ENCODE measurements at places on chromosomes 1 and 21.

DNA sequence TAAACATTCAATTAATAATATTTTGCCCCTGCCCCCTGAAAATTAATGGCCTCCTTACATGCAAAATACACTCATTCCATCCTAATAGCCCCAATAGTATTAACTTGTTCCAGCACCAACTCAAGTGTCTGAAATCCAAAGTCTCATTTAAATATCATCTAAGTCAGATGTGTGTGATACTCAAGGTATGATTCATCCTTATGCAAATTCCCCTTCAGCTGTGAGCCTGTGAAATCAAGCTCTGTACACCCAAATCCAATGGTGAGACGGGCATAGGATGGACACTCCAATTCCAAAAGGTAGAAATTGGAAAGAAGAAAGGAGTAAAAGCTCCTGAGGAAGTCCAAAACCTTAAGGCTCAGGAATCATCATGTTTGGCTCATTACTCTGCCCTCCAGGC lies 83.5 kb downstream of the HHAT start:
- DNase-seq = no peak

GRCh38 chr1:34452451-34452850 lies 275.7 kb downstream of the C1orf94 start:
- no peak for DNase-seq

DNA sequence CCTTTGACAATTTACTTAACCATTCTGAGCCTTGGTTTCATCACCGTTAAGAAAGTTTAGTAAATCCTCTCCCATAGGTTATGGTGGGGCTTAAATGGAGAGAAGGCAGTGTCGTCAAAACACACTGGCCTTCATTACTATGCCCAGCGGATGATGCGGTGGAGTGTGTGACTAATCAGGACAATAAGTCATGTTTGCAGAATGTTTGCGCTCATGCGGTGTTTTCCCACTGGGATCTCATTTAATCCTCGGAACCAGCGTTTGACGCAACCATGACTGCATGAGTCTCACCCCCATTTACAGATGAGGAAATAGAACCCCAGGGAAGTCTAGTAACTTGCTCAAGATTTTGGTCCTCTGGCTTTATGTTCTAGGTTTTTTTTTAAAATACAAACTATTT lies 17.5 kb downstream of the SLC26A9 start:
- DNase-seq = no peak

DNA sequence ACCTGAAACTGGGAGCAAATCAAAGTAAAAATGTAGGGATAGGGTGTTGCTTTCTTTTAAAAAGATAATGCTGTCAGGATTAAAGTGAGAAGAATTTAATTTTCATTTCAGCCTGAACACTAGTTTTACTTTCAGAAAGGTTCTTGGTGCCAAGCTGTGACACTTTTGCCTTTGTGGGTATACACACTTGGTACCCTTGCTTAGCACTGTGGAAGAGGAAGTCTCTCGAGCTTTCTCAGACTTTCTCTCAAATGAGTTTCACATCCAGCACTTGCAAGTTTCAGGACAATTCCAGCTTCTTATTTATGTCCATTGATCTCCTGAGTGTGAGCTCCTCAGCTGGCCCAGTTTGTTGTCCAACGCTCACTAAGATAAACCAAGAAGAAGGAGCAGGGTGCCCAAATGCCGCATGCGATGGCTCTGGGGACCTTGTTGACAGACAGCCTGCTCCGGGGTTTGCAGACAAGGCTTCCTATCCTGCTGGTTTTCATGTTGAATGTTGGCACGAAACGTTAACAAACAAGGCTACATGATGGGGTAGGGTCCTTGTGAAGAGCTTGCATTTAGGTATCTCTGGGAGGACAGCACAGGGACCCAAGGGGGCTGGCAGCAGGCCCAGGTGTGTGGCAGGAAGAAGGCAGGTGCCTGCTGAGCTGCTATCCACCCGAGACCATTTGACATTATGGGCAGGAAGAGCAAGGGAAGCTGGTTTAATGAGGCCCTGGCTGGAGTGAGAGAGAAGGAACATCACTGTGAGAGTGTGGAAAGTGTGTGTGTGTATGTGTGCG lies 79.7 kb downstream of the POFUT2 start:
- DNase-seq = no peak

DNA sequence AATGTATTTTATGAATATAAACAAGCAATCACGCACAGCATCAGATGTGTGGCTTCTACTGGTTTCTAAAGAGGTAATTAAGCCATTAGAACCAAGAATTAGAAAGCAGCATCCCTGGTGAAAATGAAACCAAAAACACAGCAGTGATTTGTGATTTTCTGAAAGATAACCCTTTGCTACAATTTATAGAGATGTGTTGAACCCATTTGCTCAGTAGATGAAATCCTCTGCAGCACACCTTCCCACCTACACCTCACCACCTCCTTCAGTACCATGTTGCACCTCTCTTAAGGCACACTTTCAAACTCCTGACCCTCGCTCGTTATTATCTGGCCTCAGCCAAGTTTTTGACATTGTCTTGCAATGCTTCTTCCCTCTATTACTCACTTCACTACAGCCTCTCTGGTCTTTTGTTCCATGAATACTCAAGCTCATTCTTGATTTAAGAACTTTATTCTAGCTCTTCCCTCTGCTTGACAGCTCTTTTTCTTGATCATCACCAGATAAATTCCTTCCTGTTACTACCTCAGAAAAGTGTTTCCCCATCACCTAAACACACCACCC lies 38.6 kb downstream of the NSL1 start:
- no peak for DNase-seq

DNA sequence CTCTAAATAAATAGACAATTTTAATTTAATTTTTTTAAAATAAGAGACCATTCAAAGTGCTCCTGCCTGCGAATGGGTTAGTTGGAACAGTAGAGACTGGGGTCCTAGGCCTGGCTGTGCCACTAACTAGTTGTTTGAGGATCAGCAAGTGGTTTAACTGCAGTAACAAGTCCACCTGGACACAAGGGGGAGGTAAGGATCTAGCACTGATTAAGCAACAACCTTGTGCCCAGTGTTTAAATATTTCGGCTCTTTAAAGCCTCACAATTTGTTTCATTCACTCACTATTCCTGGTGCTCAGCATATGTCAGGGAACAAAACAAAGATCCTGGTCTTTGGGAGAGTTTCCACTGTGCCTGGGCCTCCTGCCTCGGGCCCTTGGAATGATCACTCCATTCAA lies 1.6 kb upstream of the AGT start:
- no peak for DNase-seq

GRCh38 chr1:229137271-229137670 lies 133.6 kb upstream of the RAB4A start:
- no peak for DNase-seq

- no peak for DNase-seq
Observed at GRCh38 chr1:36352910-36353878, 29.7 kb upstream of the EVA1B start.

DNA sequence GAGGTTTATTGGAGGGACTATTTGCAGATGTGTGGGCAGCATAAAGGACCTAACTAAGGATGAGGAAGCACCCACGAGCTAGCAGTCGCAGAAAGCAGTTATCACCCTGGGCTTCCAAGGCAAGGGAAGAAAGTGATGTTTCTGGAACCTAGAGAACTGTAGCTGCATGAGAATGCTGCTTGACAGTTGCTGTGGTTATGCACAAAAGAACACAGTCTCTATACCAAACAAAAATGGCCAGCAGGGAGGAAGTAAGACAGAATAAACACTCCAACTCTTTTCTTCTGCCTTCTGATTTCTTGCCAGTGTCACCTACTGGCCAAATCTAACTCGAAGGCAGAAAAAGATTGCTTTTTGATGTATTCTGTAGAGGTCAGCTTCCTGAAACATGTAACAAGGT lies 190.2 kb downstream of the RASAL2 start:
- DNase-seq = no peak

DNA sequence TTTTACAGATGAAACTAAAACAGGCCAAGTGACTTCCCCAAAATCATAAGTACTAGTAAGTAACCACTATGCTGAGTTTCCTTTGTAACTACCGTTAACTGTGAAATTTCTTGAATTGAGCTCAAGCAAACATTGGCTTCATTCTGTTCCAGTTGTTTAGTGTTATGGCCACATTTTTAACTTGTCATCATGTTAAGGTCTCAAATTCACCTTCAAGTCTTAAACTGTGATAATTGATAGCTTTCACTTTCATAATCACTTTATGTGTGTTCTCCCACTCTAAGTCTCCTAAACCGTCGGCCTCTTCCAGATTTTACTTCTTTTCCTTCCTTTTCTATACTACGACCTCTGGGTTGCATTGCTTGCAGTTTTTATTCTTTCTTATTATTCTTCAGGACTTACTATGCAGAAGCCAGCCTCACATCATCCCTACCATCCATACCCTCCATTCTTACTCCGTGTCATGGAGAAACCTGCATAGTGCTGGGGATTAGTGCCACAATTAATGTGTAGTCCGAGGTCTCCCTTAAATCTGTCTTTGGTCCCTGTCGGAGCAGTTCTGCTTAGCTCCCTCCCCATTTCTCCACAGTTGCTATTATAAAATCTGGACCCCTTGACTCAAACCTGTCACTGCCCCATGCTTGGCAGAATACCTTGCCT lies 5.8 kb downstream of the KIF1B start:
- DNase-seq = no peak

DNA sequence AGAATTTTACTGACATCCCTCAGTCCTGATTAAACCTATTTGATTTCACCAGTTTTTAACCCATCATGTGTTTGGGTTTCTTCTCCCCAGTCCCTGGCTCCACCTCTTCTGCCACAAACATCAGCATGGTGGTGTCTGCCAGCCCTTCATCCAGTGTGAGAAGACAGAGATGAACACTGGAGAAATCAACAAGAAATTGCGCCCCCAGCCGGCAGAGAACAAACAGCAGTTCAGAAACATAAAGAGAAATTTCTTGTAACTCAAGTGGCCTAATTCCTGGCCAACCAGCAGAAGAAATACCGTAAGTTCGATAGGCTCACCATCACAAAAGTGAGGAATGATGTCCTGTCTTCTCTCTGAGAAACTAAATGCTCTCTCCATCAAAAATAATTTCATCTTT lies 18.3 kb downstream of the S100A11 start:
- DNase-seq = no peak

DNA sequence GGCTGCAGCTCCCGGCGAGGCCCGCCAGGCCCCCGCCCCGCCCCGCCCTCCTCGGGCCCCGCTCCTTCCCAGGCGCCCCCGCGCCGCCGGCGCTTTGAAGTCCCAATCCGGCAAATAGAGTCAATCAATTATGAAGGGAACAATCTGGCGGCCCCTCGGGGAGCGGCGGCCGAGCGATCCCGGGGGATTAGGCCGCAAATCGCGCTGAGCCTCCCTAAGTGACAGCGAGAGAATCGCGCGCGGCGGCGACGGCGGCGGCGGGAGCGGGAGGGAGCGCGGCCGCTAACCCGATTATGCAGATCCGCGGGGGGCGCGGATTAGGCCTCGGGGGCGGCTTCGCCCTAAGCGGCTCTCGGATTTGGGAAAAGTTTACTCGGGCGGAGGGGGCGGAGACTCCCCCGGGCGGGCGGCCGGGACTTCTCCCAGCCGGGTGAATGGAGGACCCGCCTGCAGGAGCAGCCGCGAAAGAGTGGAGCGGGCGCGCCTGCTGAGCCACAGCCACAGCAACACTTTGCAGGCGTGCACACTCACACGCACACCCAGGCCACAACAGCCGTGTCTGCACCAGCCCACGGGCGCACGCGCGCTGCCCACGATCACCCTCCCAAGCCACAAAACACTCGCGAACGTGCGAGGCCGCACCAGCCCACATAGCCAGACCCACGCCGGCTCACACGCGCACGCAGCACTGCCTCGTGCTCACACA lies 23.0 kb upstream of the DMBX1 start:
- no peak for DNase-seq

DNA sequence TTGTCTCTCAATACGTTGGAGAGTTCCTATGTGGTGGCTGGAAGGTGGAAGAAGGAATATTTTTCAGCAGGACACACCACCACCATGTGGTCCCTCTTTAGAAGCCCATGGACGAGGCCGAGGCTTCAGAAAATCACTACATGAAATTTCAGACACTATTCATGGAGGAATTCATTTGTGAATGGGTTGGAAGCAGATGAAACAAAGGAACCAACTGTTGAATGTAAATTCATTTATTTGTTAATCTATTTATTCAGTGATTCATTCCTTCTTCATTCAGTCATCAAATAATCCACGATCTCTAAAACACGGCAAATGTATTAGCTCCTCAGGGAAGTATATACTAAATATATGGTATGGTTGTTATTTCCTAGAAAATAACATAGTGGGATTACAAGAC lies 12.2 kb downstream of the SLC35F3 start:
- no peak for DNase-seq

- DNase-seq = no peak
Observed at GRCh38 chr1:2641381-2642130, 8.7 kb upstream of the MMEL1 start.

- no peak for DNase-seq
Observed at GRCh38 chr1:219566951-219567947, 45.7 kb downstream of the ZC3H11B start.

DNA sequence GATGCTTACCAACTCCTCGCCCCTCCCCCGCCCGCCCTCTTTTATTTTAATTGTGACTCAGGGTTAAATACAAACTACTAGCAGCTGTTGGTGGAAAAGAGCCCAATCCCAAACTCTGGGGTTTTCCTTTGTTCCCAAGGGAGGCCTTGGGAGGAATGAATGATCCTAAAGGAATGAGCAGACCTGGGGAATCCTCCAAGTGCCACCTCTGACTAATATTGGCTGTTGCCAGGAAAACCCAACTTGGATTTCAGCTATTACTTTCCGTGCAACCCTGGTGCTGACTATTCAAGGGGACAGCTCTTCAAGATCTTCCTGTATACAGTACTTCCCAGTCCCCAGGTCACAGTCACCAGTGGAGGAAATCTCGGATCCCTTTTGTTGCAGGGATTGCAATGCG lies 1.3 kb upstream of the S100A10 start:
- DNase-seq = peak; percentile 89

DNA sequence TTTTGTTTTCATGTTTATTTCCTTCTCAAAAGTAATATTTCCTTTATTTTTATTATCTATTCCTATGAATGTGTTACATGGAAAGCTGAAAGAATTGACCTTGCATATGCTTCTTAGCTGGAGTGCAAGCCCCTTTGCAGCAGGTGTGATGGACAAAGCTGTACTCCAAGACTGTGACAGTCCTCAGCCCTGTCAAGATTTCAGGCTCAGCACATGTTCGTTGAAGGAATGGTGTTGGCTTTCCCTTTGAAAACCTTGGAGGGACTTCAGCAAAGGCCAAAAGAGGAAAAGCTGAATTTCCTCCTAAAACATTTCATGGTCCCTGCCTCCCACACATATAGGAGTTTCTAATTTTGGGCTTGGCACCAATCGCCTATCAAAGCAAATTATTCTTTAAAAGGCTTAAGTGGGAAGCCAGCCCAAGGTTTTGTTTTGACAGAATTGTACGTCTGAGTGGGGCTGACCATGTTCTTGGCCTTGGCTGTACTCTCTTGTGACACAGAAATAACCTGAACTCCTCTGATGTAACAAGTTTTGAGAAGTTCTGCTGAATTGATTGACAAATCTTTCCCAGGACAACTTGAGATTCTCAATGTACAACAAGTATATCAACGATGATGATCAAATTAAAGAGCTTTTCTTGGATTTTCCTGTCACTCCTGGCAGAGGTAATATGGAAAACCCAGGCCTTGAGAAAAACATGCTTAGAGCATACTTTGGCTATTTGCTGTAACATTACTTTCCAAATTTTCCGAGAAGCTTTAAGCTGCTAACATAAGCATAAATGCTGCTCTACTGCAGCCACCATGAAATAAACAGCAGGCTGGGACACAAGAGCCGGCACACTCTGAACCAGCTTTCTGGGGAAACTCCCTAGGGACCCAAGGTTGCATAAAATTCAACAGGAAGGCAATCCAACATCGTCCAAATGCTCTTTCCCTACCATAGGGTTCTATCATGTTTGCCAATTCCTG lies 135.7 kb upstream of the ZNF648 start:
- DNase-seq = no peak

- DNase-seq = no peak
Observed at GRCh38 chr1:61784726-61785125, 42.4 kb downstream of the PATJ start.

Measured in epithelial cell of proximal tubule (primary cell).